ENCODE measurements at places on chromosomes 5 and 9.
A peak's percentile ranks its signal among the peaks of the same experiment; 100 is the strongest.

GRCh38 chr5:116507941-116508655 lies 66.5 kb downstream of the SEMA6A start:
- no peak for DNase-seq

GRCh38 chr9:113328045-113328782 lies 11.9 kb downstream of the WDR31 start:
- no peak for DNase-seq

GRCh38 chr9:20670395-20670794 lies 13.7 kb upstream of the FOCAD start:
- DNase-seq = no peak

- DNase-seq = no peak
Observed at GRCh38 chr5:55699041-55699688, 13.0 kb downstream of the SLC38A9 start.

GRCh38 chr9:10605388-10605787 lies 7.4 kb downstream of the PTPRD start:
- DNase-seq = no peak

DNA sequence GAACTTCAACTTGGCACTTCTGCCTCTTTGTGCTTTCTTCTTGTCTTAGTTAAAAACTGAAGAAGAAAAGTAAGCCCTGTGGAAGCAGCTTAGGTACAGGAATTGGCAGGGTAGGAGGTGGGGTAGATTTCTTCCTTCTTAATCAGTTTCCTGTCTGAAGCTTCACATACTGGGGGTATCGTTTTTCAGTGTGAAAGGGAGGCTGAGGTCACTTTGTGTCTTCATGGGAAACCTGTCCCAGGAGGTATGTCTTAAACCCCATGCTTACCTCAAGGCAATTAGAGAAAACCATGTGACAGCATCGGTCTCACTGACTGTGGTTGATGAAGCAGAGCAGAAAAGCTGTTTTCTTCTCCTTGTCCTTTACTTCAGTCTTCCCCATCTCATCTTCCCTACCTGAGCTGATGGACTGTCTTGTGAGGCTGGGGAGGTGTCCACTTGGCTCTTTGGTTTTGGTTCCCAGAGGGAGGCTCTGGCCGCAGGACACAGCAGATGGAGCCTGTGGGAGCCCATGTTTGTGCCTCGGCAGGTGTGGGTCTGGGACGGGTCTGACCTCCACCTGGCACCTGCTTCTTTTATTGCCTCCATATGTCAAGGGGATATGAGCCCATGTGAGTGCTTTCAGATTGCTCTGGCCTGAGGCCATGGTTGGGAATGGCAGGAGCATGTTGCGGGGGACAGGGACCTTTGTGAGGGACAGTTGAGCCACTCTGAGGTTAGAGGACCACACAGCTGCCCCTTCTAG lies 47.0 kb downstream of the SH3GL2 start:
- DNase-seq = no peak

DNA sequence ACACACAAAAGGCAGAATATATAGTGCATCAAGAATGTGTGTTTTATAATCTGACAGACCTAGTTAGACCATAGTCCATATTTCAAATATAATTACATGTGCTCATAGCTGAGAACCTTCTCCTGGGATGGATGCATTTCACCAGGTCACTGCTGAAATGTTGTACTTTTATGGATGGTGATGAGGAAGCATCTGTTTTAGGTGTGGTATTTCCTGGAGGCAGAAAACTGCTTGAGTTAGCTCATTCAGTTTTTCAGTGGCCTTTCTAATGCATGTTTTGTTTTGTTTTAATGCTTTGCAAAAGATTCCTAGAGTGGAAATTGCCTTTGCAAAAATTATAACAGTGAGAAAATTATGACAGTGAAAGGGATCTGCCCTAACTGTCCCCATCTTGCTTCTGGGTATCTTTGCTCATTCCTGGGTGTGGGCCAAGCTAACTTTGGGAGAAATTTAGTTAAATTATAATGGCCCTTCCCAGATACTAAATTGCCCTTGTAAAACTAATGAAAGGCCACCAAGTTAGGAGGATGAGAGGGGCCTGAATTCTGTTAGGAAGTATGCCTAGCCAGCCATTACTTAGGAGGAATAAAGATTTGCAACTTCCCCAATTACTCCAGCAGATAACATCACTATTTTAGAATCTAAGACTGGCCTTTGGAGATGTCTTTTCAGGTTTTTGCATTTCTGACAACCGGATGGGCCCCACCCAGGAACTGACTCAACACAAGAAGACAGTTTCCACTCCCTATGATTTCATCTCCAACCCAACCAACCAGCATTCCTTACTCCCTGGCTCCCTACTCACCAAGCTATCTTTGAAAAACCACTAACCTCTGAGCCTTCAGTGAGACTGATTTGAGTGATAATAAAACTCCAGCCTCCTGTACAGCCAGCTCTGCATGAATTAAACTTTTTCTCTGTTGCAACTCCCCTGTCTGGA lies 7.0 kb upstream of the IL12B start:
- no peak for DNase-seq

DNA sequence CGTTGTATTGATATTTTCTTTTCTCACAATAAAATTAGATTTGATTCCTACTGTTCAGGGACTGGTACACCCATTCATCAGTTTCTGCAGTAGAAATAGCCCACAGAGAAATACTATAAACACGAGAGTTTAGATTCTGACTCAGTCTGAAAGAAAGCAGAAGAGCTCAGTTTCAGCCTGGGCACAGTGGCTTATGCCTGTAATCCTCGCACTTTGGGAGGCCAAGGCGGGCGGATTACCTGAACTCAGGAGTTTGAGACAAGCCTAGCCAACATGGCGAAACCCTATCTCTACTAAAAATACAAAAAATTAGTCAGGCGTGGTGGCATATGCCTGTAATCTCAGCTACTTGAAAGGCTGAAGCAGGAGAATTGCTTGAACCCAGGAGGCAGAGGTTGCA lies 8.6 kb downstream of the ITK start:
- DNase-seq = no peak

DNA sequence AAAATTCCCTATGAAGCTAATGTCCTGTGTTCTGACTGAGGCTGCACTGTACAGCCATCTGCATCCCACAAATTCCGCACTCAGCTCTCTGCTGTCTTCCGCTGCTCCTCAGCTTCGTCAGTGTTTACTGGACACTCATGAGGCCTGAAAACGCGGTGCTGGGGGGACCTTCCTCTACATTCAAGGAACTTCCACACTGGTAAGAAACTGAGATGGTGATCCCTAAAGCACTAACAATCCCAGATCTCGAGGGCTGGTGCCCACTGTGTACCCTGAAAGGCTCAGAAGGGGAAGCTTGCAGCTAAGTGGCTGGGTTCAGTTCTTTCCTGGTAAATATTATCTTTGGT lies 117.9 kb downstream of the NRG2 start:
- no peak for DNase-seq

GRCh38 chr9:99259231-99259918 lies 37.3 kb downstream of the SEC61B start:
- peak; percentile 79 for DNase-seq

DNA sequence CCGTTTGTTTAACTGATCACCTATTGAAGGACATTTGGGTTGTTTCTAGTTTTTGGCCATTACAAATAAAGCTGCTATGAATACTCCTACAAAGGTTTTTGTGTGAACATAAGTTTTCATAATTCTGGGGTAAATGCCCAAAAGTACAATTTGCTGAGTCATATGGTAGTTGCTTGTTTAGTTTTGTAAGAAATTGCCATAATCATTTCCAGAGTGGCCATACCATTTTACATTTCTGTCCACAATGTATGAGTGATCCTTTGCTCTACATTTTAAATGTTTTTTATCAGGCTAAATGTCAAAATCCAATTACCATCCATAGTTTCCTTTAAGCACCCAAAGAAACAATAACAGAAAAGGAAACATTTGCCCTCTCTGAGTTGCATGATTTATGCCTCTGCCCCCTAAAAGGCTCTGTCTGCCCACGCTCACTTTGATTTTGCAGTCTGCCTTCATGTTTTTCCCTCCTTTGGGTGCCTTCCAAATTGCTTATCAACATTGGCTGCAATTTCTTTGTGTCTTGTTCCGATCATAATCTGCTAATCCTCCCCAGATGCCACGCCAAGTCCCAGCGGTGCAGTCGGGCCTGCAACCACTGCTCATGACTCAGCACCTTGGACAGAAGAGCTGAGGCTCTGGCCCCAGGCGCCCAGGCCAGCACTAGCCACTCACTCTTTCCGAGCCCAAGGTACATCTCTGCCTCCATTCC lies 339.2 kb downstream of the PIK3R1 start:
- DNase-seq = no peak

GRCh38 chr9:94065535-94065961 lies 18.7 kb upstream of the PTPDC1 start:
- DNase-seq = peak; percentile 14

DNA sequence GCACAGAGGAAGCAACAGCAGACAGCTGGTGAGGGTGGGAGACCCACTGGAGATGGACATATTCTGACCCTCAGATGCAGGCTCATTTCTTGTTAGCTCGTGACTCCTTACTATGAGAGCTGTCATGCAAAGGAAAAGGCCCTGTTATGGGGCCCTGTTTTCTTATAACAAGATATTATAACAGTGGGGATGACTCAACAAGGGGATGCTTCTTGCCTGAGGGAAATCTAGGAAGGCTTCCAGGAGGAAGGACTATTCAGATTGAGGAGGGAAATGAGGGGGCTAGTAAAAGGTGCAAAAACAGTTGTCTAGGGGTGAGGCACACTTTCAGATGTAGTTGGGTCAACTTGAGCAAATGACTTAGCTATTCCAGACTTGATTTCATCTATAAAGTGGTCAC lies 83.0 kb downstream of the DAB2IP start:
- DNase-seq = no peak

DNA sequence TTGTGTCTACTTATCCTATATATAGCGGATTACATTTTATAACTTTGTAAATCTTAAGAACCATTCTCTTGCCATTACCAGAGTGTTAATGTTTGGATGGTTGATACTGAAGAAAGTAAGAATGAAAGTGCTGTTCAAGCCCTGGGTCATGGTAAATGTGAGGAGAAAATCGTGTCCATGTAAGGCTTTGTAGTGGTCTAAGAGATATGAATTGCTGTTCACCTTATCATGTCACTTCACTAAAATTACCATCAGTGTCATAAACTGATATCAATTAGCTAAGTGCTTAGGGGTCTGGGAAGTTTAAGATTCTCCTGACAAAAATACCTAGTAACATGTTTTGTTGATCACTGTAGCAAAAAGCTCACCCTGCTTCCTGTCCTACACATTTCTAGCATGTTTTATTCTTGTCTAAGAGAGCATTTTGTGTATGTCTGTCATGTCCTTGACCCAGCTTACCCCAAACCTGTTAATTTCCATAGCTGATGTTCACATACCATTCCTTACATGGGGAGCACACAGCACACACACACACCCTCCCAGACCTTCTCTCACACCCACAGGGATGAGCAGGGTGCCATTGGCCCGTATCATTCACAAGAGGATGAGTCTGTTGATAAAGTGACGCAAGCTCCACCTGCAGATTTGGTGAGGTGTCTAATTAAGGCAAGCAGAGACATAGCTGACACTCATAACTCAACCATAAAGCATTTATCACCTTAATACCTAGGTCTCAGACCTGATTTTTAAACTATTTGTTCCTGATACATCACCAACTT lies 125.1 kb upstream of the PAM start:
- DNase-seq = no peak

DNA sequence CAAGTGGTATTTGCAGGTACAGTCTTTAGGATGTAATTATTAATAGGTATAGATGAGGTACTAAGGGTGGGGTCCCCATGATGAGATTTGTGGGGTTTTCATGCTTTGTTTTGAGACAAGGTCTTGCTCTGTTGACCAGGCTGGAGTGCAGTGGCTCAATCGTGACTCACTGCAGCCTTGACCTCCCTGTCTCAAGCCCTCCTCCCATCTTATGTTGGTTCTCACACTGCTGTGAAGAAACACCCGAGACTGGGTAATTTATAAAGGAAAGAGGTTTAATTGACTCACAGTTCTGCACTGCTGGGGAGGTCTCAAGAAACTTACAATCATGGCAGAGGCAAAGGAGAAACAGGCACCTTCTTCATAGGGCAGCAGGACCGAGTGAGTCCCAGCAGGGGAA lies 217.5 kb downstream of the CDK5RAP2 start:
- no peak for DNase-seq

DNA sequence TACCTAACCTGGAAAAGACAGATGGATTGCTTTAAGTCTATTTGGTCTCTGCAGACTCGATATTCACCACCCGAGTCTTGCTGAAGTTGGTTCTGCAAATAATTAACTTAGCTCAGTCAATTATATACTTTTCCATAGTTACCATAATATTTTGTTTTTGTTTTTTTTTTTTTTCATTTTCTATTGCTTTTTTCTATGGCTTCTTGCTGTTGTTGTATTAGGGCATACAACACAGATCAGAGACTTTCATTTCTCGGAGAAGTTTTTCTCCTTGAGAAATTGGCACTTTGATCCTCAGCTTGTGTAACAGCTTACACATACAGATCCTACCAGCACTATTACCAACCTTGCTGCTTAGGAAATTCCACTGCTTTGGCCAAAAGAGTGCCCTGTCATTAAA lies 88.0 kb downstream of the GPR21 start:
- no peak for DNase-seq

DNA sequence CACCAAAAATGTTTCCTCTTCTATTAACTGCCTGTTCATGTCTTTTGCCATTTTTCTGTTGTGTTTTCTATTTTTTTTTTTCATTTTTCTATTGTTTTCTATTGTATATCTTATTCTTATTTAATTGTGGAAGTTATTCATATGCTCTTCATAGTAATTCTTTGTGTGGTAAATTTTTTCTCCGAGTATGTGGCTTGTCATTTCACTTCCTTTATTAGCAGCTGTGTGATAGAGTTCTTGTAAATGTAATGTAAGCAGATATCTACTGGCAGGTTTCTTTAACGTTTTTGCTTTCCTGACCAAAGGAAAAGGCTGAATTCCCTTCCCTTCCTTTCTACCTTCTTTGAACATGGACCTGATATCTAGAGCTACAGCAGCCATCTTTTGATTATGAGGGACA lies 5.8 kb upstream of the PLPP1 start:
- no peak for DNase-seq
